ENCODE measurements at places on chromosomes 7 and 10.

- DNase-seq: no peak
Measured at GRCh38 chr7:101934618-101935017, 117.2 kb downstream of the CUX1 start.

DNA sequence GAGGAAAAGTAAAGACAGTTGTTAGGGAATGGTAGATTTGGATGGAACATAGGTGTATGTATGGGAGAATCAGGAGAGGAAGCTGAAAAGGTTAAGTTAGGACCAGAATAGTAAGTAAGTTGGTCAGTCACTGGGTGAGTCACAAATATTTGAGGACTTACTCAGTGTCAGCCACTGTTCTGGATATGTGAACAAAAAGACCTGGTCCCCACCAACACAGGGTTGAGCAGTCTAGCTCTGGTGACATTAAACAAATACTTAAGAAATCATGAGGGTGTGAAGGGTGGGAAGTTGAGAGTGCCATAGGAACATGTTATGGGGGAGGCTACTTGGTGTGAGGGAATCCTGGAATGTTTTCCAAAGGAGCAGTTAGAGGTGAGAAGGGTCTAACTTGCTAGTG, 246.9 kb downstream of the PTEN start:
- no peak for DNase-seq

DNA sequence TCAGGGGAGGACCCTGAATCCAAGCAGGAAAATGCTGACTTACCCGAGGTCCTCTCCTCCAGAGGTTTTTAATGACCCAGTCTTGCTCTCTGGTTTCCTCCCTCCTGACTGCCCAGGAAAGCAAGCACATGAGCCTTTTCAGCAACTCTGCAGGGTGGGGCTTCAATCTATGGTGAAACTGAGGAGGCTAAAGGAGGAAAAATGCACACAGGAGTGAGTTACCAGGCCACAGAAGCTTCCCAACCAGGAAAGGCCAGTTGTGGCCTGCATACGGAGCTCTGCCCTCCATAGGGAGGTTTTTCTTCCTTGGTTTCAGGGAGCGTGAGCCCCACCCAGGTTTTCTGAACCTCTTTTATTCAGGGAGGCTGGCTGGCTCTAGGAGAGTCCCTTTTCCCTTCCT, 14.1 kb upstream of the DLG5 start:
- no peak for DNase-seq

- DNase-seq: no peak
Measured at GRCh38 chr10:9274206-9274755, 1219.8 kb downstream of the GATA3 start.

- DNase-seq: no peak
Measured at GRCh38 chr10:131657985-131658330, 242.8 kb upstream of the PPP2R2D start.

- no peak for DNase-seq
Measured at GRCh38 chr10:31070691-31071090, 39.0 kb upstream of the ZNF438 start.

DNA sequence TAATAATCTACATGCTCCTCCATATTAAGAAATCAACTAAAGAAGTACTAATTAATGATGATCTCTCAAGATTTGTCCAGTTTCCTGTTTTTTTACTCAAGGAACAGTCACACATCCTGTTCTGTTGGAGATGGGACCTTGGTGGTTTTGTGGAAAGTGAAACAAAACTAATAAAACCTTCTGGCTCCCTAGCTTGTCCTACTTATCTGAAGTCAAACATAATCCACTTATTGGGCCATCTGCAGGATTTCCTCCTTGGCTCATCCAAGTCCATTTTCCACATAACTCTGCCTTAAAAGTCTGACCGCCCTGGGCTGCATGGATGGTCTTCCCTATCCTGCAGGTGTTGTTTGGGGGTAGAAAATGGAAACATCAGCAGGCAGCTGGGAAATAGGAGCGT, 39.4 kb upstream of the TARP start:
- no peak for DNase-seq
